Stimulated activated CD8-positive, alpha-beta memory T cell treated with anti-CD3 and anti-CD28 coated beads, Interleukin-4, amount 100 ng/mL, for 4 hours (primary cell): ENCODE measurements at places on chromosomes 1 and 21.
A peak's percentile ranks its signal among the peaks of the same experiment; 100 is the strongest.

- no peak for DNase-seq
Measured at GRCh38 chr21:41894511-41894910, 15.4 kb upstream of the PRDM15 start.

GRCh38 chr21:35399706-35400105 is 350.6 kb upstream of the RUNX1 start:
- DNase-seq: no peak

DNA sequence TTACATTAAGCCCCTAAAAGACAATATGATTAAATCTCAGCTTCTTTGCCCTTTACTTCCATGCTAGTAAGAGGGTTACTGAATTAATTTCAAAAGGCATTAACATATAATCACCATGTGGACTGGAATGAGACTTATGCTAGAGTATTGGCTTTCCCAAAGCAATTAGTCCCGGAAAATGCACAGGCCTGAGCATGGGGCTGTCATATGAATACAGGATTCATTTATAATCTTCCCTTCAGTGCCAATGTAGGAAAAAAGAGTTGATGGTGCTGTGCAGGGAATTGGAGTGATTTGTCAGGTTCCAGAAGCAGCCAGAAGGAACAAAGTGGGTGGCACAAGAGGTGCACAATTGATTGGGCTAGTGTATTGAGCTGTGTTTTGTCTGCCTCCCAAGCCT is 199.0 kb upstream of the L1TD1 start:
- no peak for DNase-seq

DNA sequence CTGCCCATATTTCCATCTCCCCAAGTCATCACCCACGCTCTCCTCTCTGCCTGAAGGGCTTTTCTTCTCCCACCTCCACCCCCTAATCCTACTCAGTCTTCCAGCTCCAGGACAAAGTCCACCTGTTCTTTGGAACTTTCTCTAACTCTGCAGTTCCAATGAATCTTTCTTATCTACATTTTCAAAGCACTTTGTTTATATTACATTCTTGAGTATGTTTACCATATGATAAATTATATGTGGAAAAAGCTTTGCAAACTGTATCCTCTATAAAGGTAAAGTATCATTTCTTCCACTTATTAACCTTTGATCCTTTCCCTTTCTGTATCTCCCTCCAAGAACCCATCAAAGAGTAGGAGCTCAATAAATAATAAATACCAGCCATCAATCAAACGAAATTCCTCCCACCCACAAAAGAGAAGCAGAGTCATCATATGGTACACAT is 39.7 kb downstream of the TTC13 start:
- DNase-seq: no peak

DNA sequence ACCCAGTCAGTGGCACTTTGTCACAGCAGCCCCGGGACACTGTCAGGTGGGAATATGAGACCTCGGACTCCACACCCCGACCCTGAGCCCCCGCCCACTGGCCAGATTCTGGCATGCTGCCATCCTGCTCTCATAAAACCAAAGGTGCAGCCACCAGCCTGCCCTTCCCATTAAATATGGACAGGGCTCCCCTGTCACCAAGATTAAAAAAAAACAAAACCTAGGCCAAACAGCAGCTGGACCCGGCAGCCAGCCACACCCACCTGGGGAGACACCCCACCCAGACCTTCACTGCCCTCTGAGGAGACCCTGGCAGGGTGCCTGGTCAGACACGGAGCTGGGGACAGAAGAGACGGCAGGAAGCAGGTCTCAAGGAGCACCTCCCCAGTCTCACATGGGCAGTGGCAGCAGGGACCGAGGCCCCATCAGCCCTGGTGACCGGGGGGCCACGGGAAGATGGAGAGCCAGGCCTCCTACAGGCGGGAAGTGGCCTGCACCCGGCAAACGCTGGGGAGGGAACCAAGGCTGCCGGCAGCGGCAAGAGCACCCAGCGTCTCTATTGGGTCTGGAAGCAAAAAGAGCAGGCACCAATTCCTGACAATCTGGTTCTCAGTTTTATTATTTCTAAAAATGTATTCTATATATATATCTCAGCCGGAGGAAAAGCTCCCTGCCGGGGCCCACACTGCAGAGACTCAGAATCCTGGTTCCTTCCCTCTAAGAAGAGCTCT is 61.9 kb downstream of the ACOT7 start:
- DNase-seq: no peak

- peak; percentile 40 for DNase-seq
Measured at GRCh38 chr1:58929671-58930325, 146.0 kb upstream of the JUN start.

DNA sequence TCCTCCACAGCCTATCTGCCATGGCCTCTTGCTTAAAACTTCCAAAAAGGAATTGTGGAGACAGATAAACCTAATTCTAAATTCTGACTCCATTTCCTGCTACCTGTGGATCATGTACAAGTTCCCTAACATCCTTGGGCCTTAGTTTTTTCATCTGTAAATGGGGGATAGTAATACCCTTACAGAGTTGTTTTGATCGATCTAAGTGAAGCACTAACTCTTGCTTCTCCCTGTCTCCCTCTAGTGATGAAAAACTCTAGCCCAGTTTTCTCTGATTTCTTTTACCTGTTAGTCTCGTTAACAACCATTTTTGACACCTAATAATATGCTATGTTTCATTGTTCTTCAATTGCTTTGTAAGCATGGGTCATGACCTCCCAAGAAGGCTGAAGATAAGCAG is 65.9 kb downstream of the TM2D1 start:
- no peak for DNase-seq

DNA sequence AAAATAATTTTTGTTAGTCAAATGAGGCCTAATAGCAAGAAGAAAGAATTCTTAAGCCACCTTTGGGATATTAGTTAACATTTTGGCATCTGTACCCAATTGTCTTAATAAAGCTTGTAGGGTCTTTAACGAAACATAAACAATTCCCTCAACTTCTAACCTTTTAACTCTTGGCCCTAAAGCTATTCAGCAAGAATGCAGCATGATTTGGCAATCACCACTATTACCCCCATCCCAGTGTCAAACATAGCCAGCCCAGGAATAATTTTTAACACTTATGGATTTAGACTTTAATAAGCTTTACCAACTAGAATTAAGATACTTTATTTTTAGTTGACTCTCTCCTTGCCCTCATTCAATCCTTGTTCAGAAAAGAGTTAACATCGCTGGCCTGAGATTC is 2.5 kb upstream of the SLC16A4 start:
- DNase-seq: no peak

- no peak for DNase-seq
Measured at GRCh38 chr1:1893291-1893985, 2.6 kb upstream of the GNB1 start.

GRCh38 chr21:42239556-42239955 is 20.6 kb downstream of the ABCG1 start:
- no peak for DNase-seq

DNA sequence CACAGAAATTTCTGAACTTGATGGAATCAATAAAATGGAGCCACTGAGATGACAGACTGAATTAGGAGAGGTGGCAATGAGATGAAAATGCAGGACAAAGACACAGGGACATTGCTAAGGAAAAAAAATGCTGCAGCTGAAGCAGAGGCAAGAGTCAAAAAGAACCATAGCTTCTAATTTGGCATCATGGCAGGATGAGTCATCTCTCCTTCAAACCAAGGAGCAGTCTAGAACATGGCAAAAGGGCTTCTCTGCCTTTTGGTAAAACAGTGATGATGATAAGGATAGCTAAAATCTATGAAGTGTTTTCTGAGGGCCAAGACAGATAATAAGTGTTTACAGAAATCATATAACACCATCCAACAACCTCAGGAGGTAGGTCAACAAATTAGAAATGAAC is 16.8 kb downstream of the SLC19A2 start:
- no peak for DNase-seq

DNA sequence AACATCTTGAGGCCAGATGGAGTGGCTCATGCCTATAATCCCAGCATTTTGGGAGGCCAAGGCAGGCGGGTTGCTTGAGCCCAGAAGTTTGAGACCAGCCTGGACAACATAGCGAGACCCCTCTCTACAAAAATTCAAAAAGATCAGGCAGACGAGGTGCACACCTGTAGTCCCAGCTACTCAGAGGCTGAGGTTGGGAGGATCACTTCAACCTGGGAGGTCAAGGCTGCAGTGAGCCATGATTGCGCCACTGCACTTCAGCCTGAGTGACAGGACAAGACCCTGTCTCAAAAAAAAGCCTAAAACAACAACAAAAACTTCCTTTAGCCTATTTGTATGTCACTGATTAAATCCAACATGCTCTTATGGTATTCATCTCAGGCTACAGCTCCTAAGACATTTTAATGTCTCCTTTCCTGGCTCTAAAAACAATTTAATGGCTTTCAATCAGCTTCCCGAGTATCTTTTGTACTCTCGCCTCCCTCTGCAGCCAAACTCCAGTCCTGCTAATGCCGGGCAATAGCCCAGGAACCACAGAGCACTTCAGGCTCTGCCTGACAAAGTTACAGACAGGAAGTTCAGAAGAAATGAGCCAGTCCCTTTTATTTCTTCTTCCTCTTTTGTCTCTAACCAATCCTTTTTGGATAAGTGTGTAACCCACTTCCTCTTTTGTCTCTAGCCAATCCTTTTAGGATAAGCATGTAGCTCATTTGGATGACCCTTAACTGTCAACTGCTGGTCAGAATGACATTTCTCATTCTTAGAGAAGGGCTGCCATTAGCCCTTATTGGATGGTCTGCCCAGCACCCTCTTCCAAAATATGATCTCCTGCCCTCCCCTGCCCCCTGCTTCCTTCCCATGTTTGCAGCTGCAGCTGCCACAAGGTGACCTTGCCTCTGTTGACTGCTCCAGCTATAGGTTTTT is 6.6 kb upstream of the DOP1B start:
- DNase-seq: no peak

DNA sequence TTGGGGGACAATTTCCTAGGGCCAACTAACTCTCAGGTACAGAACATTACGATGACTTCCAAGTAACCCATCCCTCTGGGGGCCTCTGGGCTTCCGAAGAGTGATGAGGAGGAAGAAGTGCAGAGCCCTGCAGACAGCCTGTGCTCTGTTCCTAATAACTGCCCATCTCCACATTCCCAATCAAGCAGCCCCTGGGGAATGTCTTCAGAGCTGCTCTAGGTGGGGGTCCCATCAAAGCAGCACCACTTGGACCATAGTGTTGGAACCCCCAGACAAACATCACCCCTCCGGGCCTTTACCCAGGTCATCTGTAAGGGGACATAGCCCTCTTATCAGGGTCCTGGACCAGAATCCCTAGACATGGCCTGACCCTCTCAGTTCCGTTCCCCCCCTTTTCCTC is 357.3 kb downstream of the NPHP4 start:
- no peak for DNase-seq

GRCh38 chr1:21337928-21338572 is 47.8 kb upstream of the ECE1 start:
- no peak for DNase-seq

- DNase-seq: no peak
Measured at GRCh38 chr1:43285269-43285990, at the start of gene C1orf210. Gene C1orf210 (minus strand): TSS chr1:43285581. CDS start chr1:43283270, 2,311 bp downstream.

GRCh38 chr1:226648421-226648820 is 90.7 kb downstream of the ITPKB start:
- DNase-seq: no peak
